ENCODE measurements at places on chromosomes 3 and 15.

DNA sequence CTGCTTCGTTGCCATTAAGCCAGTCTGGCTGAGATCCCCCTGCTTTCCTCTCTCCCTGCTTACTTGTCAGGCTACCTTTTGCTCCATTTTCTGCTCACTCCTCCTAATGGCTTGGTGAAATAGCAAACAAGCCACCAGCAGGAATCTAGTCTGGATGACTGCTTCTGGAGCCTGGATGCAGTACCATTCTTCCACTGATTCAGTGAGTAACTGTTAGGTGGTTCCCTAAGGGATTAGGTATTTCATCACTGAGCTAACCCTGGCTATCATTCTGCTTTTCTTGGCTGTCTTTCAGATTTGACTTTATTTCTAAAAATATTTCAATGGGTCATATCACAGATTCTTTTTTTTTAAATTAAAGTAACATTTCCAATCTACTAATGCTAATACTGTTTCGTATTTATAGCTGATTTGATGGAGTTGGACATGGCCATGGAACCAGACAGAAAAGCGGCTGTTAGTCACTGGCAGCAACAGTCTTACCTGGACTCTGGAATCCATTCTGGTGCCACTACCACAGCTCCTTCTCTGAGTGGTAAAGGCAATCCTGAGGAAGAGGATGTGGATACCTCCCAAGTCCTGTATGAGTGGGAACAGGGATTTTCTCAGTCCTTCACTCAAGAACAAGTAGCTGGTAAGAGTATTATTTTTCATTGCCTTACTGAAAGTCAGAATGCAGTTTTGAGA, 25.0 kb downstream of the CTNNB1 start:
- DNase-seq, result no peak

- no peak for DNase-seq
Measured at GRCh38 chr3:117809186-117810081, 1099.9 kb downstream of the TUSC7 start.

GRCh38 chr15:41746802-41747201, 27.5 kb upstream of the MAPKBP1 start:
- DNase-seq, result no peak

DNA sequence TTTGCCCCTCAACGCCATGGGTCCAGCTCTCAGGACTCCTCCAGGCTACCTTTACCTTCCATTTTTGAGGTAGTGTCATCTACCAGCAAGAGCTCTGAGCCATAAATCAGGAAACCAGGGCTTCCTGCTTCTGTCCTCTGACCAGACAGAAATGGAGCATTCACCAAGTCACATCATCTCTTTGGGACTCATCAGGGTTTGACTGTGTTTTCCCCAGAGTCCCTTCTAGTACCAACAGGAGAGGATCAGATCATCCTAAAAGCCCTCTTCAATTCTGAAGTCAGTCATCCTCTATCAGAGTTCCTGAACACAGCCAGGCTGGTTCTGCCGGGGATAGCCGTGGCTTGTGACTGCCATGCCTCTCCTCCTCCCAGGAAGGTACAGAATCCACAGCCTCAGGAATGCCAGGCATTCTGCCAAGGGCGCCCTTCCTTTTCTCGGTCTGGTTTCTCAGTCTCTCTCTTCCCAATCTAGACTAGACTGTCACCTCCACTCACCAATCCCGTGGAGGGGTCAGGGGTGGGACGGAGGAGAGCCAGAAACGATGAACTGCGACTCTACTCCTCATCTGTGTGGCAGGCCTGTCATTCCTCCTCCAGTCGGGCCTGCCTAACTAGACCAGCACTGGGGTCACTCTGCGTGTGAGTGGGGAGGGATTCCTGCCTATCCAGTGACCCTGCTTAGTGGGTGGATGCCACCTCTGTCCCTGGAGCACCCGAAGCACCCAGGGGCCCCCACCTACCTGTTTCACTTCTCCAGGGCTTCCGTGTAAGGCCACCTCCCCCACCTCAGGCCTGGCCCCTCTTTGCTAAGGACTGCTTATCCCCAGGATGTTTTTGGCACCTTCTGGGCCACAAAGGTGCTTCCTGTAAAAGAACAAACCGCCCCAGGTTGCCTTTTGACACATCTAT, 30.9 kb downstream of the CCNL1 start:
- peak; percentile 68 for DNase-seq

- DNase-seq, result no peak
Measured at GRCh38 chr15:28921919-28922706, 36.3 kb downstream of the APBA2 start.

DNA sequence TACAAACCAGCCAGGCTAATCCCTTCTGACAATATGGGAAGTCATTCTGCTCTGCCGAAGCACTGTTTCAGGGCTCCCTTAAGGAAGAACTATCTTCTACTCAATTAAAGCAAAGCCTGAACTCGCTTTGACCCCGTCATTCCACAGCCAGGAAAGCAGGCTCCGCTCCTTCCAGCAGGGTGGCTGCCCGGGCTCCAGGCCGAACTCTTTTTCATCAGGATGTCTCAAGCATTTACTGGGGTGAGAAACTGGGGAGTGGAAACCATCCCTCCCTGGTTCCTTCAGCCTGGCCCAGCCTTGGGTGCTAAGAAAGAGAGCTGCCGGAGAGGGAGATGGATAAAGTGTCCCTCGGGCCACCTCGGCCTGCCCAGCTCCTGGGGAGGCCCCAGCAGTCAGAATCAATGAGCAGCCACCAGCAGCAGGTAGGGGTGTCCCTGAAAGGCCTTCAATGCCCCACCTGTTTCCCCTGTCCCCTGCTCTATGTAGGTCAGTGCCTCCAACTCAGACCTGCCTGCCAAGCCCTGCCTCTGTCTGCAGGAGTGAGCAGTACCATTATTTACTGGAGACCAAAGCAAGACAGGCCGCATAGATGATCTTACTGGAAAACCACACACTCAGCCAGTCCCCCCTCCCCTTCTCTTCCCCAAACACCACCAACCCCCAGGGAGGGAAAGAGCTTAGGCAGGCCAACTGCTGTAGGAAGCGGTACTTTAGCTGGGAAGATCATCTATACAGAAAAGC, 225.6 kb upstream of the TLE3 start:
- peak; percentile 64 for DNase-seq

- no peak for DNase-seq
Measured at GRCh38 chr15:85037641-85038040, 56.0 kb downstream of the PDE8A start.

- no peak for DNase-seq
Measured at GRCh38 chr15:59237924-59238331, 31.3 kb downstream of the LDHAL6B start.

- DNase-seq, result no peak
Measured at GRCh38 chr3:129855832-129856419, 37.6 kb downstream of the TMCC1 start.

DNA sequence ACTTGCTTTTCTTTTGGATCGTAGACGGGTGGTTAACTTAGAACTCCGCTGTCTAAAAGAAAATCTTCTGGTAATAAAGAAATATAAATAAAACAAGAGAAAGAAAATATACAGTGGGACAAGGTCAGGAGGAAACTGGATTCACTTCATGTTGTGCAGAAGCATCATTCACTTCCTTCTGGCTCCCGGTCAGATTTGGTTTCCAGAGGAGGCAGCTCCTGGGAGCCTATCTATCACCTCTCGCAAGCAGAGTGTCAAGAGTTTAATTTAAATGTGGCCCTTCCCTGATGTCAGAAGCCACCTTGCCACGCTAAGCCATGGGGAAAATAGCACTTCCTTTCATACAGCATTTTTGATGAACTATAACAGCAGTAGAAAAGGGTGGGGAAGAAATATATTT, 139.1 kb downstream of the NSMCE3 start:
- DNase-seq, result no peak

GRCh38 chr3:98514948-98515347, 7.8 kb downstream of the CLDND1 start:
- no peak for DNase-seq

DNA sequence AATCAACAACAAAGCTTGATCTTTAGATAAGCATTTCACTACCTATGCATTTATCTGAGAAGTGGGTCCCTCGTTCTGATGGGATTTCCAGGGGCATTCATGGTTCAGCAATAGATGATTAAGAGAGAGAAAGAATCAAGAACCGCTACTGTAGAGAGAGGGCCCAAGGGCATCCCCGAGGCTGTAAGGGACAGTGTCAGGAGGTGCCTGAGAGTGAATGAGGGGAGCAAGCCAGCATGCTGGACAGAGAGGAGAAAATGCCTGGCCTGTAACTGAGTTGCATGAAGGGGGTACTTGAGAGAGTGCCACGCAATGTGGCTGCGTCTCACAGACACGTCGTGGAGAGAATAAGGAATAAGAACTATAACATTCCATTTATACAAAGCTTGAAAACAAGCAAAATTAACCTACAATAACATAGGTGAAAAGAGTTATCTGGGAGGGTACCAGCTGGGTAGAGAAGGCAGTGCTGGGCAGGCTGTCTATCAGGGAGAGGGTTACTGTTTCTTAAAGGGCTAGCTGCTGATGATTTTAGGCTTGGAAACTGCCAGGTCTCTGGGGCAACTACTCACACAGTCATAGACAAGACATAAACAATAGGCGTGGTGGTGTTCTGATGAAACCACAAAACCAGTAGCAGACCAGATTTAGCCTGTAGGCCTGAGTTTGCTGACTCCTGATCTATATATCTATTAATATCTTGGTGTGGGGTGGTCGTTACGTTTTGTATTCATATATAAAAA, 374.6 kb upstream of the CFAP20DC start:
- no peak for DNase-seq

- no peak for DNase-seq
Measured at GRCh38 chr3:187795207-187795960, 50.1 kb upstream of the BCL6 start.

- DNase-seq, result peak; percentile 80
Measured at GRCh38 chr3:149273096-149273751, 51.6 kb upstream of the CP start.

DNA sequence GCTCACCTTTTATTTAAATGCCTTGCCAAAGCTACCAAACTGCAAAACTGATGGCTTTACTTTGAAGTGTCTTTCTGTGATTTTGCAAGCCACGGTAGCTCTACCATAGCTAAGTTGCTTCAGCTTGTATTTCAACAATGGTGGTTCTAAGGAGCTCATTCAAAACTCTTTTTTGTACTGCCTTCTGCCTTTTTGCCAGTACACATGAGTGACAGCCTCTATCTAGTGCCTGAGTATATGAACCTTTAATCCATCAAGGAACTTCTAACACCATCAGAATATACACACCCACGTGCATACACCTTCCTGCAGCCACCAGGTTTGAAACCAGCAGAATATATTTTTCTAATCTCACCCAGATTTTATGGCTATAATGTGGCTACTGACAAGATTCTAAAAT, 10.4 kb upstream of the NR2F2 start:
- no peak for DNase-seq

DNA sequence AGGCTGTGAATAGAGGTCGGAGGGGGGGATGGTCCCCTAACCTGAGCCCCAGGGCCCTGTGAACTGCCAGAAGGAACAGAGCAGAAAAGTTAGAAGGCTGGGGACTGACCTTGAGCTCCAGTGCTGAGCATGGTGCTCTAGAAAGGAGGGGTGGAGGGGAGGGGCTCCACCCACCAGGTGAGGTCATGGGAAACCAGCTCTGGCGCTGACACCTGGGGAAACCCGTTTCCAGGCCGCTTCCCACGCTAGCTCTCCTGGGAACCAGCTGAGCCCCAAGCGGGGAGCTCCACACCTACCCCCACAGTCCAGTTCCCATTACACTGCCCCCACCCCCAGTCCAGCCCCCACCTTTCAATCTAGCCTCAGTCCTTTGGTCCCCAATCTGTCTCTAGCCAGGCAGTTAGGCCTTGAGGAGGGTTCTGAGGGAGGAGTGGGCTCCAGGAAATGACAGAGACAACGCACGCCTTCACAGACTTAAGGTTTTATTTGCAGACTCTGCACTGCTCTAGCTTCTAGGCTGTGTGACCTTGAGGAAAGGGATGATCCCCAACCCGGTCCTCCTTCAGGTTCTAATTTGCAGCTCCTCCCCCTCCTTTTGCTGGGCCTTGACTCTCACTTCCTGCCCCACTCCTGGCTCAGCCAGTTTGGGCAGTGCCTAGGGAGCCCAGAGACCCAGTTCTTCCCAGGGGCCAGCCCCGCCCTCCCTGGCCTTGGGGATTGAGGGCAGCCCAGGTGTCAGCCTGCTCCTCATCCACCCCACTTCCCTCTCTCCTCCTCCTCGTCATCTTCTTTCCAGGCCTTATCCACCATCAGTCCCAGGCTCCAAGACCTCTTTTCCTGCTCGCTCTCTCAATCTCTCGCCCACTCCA, 2.1 kb downstream of the RHOV start:
- peak; percentile 64 for DNase-seq

GRCh38 chr15:42149493-42150218, 6.8 kb downstream of the PLA2G4F start:
- no peak for DNase-seq

DNA sequence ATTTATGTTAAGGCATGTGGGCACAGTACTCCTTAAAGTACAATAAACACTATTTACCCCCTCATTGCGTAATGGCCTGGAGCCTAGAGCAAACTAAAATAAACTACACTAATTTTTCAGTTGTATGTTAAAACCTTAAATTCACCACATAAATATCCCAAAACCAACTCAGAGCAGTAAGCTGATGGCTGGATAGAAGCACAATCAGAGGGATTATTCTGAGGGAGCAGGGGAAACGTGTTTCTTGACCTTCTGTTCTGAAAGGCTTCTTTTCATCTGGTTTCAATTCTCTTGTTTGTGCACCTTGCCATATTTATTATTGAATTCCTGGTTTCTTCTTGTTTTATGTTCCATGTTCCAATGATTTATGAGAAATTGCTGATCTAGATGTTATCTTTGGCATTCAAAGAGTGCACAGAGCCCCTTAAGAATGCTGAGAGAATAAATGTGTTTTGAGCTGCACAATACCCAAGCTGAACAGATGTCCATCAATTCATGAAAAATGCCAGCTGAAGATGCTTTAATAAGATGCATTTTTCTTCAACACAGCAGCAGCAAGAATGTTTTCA, 29.6 kb downstream of the RPL22L1 start:
- DNase-seq, result no peak

- no peak for DNase-seq
Measured at GRCh38 chr3:159840703-159841299, 147.8 kb upstream of the IL12A start.

GRCh38 chr3:54628888-54629441, 298.9 kb downstream of the LRTM1 start:
- peak; percentile 30 for DNase-seq

DNA sequence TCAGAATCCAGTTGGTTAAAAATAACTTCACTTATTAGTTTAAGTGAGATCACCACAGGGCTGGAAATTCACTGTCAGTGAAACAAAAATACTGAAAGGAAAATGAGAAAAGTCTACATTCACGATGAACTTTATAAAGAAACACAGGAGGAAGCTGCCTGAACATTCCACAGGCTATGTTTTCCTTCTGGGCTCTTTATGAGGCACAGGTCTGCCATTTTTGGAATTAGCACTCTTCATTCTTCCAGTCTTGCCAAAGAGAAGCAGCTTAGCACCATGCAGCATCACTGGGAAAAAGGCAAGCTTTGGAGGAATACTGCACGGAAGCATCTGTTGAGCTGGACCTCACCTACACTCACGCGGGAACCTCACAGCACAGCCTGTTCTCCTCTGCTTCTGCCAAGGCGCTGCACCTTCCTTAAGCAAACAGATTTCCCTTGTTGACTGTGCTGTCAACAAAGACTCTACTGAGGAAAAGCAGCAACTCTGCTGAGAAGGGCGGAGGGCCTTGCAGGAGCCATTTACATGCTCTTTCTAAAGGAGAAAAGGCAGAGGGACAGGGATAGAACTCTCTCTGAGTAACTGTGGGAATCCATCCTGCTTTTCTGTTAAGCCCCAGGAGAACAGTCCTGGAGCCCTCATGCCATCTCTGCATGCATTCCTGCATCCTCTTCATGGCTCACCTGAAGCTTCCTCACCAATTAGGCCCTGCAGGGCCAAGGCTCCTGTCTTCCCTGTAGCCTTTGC, 15.7 kb downstream of the SUSD5 start:
- peak; percentile 6 for DNase-seq

- DNase-seq, result no peak
Measured at GRCh38 chr3:130712718-130713423, 33.8 kb downstream of the PIK3R4 start.

GRCh38 chr3:148226246-148226645, 471.5 kb upstream of the AGTR1 start:
- DNase-seq, result no peak
